ENCODE measurements at places on chromosomes 12 and 14. TPM values are rescaled to one million over a fixed set of nuclear protein-coding genes. Genes with fewer than 3 reads are reported as not detected.

DNA sequence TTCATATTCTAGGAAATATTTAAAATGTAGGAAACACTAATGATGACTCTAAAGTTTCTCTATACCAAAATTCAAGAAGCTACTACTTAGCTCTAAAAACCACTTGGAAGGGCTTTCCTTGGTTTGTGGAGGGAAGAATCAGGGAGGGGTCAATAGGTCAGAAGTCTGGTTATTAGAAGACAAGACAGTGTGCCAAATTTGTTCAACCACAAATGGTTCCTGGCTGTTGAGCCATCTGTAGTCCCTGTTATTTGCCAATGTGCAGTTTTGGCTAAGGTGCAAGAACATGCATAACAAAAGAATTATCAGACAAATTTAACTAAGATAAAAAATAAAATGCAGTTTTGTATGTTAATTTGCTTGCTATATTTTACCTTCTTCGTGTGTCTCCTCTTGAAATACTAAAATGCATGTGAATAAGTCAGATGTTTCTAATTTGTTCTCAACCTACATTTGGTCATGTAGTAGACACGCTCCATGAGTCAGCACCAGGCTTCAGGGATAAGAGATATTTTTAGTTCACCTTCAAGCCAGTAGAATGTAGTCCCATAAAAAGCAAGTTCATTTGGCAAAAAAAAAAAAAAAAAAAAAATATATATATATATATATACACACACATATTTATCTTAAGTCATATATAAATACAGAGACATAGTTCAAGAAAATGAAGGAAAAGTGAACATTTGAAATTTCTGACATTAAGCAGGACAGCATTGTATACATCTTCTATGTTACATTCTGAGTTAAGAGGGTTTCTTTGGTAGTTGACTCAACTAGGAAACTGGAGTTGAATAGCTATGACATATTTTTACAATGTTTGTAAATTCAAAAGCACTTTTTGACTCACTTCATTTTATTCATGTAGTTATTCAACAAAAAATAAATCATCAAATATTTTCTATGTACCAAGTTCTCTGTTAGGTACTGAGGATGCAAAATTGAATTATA is 123.3 kb downstream of the KCNC2 start:
- DNase-seq = no peak

DNA sequence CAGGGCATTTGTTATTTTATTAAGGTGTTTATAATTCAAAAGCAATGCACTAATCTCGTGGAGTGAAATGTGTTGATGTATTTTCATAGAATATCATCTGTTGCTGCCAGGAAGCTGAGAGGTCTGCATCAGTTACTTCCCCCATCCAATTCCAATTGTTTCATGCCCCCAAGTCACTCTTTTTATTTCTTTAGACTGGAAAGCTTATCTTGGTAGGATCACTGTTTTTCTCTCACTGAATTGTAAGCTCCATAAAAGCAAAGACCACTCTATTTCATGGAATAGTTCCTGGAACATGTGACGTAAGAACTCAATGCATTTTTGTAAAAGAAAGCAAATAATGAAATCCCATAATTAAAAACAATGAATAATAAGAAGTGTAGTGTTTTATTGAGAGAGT is 420.2 kb downstream of the TRHDE start:
- DNase-seq = no peak

- DNase-seq = no peak
Observed at GRCh38 chr12:120830966-120831365, 73.2 kb downstream of the SPPL3 start.

DNA sequence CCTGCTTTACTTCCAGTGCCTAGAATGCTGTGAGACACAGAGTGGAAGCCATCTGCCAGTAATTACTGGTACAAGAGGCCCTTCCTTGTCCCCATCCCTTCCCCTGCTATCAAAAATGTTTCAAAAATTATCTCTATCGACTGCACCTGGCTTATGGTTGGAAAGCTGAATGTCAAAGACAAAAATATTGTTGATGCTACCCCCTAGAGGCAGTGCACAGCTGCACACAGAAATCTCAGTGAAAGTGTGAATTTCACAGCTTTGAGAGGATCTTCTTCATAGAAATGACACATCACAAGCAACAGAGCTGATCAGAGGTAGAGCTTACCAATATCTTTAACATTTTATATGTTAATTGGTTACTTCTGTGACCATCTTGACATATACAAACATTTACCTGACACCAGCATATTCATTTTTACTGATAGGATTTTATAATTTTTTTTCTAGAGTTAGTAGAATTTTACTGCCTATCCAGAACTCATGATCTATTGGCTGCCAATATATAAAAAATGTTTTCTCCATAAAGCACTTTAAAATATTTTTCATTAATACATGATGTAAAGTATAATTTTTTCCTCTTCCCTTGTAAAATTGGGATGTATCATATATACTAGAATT is 138.0 kb downstream of the AACS start:
- DNase-seq = no peak

DNA sequence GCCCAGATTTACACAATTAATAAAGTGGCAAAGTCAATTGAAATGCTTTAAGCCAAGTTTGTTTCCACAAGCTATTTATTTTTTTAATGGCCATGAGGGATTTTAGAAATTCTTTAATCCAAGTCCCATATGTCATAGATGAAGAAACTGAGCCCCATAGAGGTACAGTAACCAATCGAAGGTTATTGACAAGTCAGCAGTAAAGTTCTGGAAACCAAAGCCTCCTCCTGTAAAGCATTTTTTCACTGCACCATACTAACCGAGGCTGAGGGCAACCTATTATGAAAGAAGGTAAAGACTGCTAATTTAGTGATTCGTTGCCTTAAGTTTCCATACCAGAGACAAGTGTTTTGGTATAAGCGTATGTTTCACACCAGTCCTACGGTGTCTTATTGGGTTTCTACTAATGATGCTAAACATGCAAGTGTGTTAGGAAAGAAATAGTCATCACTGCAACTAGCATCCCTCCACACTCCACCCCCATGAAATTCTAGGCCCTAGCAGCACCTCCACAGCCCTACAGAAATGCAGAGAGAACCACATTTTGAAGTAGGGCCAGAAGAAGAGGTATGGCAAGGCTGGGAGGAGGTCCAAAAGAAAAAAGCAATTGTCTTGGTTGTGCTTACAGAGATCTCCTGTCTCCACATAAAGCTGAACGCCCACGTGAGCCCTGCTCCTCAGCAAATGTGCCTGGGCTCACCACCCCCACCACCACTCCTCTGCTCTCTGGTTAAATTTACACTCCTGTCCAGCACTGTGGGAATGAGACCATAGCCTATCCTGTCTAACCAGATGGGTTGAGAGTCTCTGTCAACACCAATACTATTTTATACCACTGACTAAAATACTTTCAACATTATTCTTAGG is 271.1 kb upstream of the G2E3 start:
- DNase-seq = no peak

GRCh38 chr14:55152052-55152753 is 23.2 kb downstream of the LGALS3 start:
- no peak for DNase-seq

DNA sequence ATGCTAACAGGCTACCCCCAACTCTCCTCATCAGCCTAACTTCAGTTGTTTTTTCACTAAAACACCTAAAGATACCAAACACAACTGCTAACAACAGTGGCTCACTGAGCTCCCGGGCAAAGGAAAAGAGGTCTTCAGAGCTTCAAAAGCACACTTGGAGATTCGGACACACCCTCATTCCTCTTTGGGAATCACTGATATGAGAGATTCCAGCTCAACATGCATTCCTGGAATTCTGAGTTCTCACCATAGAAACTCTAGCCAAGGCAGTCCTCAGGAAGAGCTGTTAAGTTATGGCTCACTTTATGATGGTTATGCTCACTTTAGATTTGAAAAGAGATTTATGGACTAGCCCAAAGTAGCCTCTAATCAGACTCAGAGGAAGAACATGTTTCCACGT is 40.1 kb downstream of the STXBP6 start:
- DNase-seq = no peak

DNA sequence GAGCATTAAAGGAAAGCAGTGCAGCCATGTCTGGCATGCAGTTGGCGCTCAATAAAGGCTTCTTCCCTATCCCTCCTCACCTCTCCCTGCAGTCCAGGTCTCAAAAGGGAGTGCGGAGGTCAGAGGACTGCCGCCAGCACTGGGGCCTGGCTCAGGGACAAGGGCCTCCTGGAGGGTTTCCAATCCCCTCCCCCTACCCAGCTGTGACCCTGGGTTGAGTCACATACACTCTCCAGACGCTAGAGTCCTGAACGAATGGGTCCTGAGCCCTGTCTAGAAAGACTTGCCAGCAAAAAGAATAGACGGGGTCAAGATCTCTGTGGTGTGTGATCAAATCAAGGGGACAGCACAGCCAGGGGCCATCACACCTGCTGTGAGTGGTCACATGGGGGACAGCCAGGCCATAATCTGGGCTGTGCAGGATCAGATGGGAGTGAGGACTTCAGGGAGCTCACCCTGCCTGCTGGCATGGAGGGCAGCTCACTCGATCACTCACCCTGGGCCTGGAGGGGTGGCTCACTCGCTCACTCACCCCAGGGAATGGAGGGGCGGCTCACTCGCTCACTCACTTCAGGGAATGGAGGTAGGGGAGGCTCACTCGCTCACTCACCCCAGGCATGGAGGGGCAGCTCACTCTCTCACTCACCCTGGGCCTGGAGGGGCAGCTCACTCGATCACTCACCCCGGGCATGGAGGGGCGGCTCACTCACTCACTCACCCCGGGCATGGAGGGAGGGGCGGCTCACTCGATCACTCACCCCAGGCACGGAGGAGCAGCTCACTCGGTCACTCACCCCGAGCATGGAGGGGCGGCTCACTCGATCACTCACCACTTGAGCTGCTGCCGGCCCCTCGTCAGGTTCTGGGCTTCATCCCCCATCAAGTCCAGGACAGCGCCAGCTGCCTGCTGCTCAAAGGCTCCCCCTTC is 12.8 kb downstream of the CFAP73 start:
- DNase-seq = no peak

DNA sequence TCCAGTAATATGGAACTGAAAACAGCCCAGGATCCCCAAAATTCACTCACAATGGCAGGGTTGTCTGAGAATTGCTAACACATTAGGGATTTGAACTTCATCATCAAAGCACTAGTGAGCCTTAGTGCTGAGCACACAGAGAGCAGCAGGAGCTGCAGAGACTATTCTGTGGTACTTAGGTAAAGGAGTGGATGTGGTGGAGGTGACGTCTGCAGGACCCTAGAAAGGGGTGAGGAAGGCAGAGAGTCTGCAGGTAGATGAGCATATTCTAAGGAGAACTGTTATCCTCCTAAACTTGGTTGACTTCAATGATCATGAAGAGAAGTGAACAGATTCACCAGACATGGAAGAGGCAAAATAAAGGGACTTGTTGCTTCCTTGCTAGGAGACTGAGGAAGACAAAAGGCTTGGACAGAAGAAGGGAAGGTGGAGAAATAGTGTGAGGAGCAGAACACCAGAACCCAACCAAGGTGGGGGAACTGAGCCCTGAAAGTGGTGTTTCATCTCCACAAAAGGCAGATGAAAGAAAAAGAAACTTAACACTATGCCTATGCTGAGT is 1164.0 kb downstream of the TMEM121 start:
- no peak for DNase-seq

DNA sequence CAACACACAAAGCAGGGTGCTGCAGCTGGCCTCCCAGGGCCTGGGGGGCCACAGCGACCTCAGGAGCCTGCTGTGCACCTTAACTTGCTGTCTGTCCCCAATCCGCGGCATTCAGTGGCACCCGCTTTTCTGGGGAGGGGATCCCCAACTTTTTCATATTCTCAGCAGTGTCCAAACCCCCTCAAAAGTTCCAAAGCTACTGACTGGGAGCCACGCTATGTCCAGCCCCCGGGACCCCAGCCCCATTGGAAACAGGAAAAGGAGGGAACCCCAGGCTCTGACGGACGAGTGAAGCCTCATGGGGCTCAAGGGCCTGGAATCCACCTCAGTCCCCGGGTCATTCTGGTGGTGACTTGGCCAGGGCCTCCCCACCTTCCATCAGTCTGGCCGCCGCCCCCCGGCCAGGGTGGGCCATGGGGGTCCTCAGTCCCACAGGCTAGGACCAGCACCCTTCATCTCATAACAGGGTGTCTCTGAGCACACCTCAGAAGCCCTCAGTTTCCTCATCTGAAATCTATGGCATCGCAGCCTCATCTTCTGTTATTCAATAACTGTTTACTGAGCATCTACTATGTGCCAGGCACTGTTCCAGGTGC is 127.3 kb downstream of the NCOR2 start:
- no peak for DNase-seq

KRT78 gene
- not detected for total RNA-seq

KRT73 gene
- 1.2 TPM for total RNA-seq
